ENCODE measurements at places on chromosomes 4 and X. TPM values are rescaled to one million over a fixed set of nuclear protein-coding genes. Genes with fewer than 3 reads are reported as not detected.

GAGE12F gene
- total RNA-seq, result 0.82 TPM

NHSL2 gene
- total RNA-seq, result 8.1 TPM

SCRG1 gene
- not detected for total RNA-seq

TCEAL1 gene
- total RNA-seq, result 4.9 TPM

VCX3B gene
- total RNA-seq, result not detected

TCEAL2 gene
- 15.6 TPM for total RNA-seq

ZNF518B gene
- total RNA-seq, result 16.7 TPM

XPNPEP2 gene
- 0.07 TPM for total RNA-seq

SPRY1 gene
- 107 TPM for total RNA-seq

NCAPG gene
- 61.9 TPM for total RNA-seq

DNA sequence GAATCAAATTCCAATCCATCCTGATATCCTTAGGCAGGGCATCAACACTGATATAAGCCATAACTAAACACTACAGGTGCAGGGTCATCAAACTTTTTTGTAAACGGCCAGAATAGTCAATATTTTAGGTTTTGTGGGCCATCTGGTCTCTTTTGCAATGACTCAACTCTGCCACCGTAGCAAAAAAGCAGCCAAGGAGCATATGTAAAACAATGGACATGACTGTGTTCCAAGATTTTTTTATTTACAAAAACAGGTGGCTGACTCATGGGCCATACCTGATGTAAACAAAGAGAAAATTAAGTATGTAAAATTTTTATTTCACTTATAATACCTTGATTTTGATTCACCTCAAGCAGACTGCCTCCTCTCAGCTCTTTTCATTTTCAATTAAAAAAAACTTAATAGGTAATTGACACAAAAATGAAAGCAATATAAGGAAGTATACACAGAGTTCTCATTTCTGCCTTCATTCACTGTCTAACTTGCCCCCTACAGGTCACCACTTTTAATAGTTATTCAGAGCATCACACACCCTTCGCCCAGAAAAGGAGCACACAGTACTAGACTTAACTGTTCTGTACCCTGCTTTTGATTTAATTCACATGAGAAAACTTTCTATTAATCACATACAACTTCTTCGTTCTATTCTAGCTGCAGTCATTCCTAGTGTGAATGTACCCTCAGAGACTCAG is 35.3 kb upstream of the GPM6B start:
- peaks cover 22% of the 10 kb centered on the region for H3K4me1 ChIP-seq
- peaks cover 2% of the 10 kb centered on the region for H3K36me3 ChIP-seq
- H3K4me3 ChIP-seq, result no peak overlapping the region
- no peak overlapping the region for H3K27ac ChIP-seq
- DNase-seq, result no peak
- H3K27me3 ChIP-seq, result no peaks in the 10 kb centered on the region

- H3K27me3 ChIP-seq, result peaks cover 2% of the 10 kb centered on the region
- no peak for DNase-seq
- peak overlapping the region; percentile 95 for H3K27ac ChIP-seq
- no peak overlapping the region for H3K4me3 ChIP-seq
These were observed 79.1 kb upstream of the RAPGEF2 start for GRCh38 chr4:159023741-159024140.

GRCh38 chr4:83716874-83717273 is 181.0 kb downstream of the GPAT3 start:
- no peak overlapping the region for H3K4me3 ChIP-seq
- no peak overlapping the region for H3K27ac ChIP-seq
- no peaks in the 10 kb centered on the region for H3K36me3 ChIP-seq
- H3K4me1 ChIP-seq, result peaks cover 13% of the 10 kb centered on the region
- no peaks in the 10 kb centered on the region for H3K27me3 ChIP-seq

DNA sequence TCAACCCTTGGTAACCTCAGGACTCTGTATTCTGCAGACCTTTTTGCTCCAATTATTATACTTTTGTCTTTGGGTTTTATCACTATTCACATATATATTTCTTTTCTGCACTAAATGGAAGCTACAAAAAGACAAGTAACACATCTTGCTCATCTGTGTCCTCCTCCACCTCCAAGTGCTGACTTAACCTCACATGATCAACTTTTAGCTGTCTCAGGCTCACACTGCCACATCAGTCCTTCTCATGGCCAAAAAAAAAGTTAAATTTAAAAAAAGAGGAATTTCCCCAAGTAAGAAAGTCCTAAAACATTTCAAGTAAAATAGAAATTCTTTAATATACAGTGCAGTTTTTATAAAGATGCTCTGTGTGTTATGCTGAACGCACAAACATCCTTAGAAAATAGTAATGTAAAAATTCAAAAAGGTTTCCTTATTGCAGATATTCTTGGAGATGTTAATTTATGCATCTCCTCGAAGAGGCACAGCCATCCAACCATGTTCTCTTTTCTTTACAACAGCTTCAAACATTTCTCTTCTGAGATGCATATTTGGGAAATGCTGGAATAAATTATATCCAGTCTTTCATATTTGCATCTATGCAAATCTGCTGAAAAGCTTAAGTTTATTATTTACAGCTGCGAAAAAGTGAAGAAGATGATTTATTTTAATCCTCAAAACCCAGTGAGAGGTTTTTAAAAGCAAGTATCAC is 37.6 kb downstream of the ARAP2 start:
- no peak for DNase-seq
- no peak overlapping the region for H3K27ac ChIP-seq
- no peaks in the 10 kb centered on the region for H3K36me3 ChIP-seq
- peaks cover 20% of the 10 kb centered on the region for H3K4me1 ChIP-seq
- H3K27me3 ChIP-seq, result no peaks in the 10 kb centered on the region

DNA sequence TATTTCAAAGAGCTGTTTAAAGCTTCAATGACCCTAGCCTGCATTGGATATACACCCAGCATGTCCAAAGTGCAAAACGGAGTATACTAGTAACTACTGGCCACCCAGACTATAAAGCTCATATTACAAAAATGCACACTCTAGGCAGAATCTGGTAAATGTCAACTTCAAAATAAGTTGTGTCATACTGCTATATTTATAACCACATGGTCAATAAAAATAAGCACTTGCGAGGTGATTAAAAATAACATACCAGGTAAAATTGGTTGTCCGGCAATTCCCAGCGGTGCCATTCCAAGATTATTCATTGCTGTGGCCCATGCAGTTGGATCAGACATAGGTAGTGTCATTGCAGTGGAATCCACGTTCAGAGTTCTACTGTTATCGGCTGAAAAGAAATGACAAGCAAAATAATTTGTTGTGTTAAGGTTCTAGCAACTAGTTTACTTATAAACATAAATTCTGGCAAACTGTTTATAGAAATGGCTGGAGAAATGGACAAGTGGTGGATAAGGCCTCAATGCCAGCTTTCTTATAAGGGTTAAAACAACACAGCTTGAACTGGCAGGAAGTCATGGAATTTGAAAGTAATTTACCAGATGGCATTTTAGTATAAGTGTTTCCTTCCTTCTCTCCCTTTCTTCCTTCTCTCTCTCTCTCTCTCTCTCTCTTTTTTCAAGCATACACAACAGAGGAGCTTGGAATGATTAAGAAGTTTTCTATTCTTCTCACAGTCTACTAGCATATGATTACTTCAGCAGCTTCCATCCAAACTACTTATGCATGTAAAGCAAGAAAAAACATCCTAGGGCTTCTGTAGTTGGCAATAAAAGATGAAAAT is 199.9 kb downstream of the ENOX2 start:
- no peaks in the 10 kb centered on the region for H3K27me3 ChIP-seq
- no peak overlapping the region for H3K4me3 ChIP-seq
- no peak overlapping the region for H3K27ac ChIP-seq
- no peaks in the 10 kb centered on the region for H3K36me3 ChIP-seq
- no peak for DNase-seq

GRCh38 chrX:50697691-50698090 is 116.3 kb downstream of the SHROOM4 start:
- no peak overlapping the region for H3K4me3 ChIP-seq
- H3K36me3 ChIP-seq, result no peaks in the 10 kb centered on the region
- no peak for DNase-seq
- peak overlapping the region; percentile 88 for H3K27ac ChIP-seq
- peaks cover 59% of the 10 kb centered on the region for H3K4me1 ChIP-seq
- no peaks in the 10 kb centered on the region for H3K27me3 ChIP-seq

- no peaks in the 10 kb centered on the region for H3K36me3 ChIP-seq
- no peak overlapping the region for H3K27ac ChIP-seq
- H3K4me3 ChIP-seq, result no peak overlapping the region
- DNase-seq, result no peak
- peaks cover 2% of the 10 kb centered on the region for H3K27me3 ChIP-seq
These were observed 195.3 kb downstream of the QDPR start for GRCh38 chr4:17316566-17316965.

- H3K4me1 ChIP-seq, result peaks cover 1% of the 10 kb centered on the region
- no peaks in the 10 kb centered on the region for H3K36me3 ChIP-seq
- no peak for DNase-seq
- H3K27me3 ChIP-seq, result peaks cover 3% of the 10 kb centered on the region
- H3K27ac ChIP-seq, result no peak overlapping the region
- H3K4me3 ChIP-seq, result no peak overlapping the region
These were observed 377.7 kb downstream of the PACRGL start for GRCh38 chr4:21077967-21078366.

DNA sequence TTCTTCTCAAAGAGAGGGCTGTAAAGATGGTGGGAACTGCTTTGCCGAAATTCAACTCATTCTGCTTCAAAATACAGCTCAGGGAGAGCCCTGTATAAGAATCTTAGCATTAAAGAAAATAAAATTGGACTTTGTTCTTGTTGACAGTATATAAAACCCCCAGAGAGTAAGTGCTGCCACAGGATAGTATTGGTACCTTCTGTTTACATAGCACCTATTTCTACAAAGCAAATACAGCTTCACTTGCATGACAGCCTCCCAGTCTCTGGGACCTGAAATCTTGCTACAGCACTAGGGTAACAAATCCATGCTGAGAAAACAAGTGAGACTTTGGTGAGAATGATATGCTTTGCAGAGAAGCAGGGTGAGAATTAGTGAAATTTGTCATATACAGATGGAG is 428.6 kb downstream of the ADGRL3 start:
- H3K36me3 ChIP-seq, result no peaks in the 10 kb centered on the region
- H3K4me3 ChIP-seq, result no peak overlapping the region
- H3K27me3 ChIP-seq, result no peaks in the 10 kb centered on the region
- peak overlapping the region; percentile 26 for H3K27ac ChIP-seq

- H3K4me1 ChIP-seq, result no peaks in the 10 kb centered on the region
- no peak overlapping the region for H3K4me3 ChIP-seq
- no peak overlapping the region for H3K27ac ChIP-seq
- no peaks in the 10 kb centered on the region for H3K27me3 ChIP-seq
- no peak for DNase-seq
- no peaks in the 10 kb centered on the region for H3K36me3 ChIP-seq
These were observed 72.8 kb upstream of the GABRA2 start for GRCh38 chr4:46462733-46463132.

DNA sequence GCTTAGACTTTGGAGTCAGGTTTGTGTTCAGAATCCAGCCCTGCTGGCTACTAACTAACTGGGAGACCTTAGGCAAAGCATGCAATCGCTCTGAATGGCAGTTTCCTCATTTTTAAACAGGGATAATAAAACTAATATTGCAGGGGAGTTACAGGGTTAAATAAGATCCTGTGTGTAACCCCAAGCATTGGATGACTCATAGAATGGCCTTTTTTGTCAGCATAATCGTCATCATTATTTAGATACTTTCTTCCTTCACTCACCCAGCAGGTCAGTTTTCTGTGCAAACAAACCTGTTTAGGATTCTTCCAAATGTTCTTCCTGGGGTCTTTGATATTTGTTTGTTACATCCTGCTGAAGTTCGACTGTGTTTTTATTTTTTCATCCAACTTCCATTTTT is 208.2 kb downstream of the EVC2 start:
- no peak overlapping the region for H3K27ac ChIP-seq
- H3K4me1 ChIP-seq, result peaks cover 2% of the 10 kb centered on the region
- DNase-seq, result no peak
- no peaks in the 10 kb centered on the region for H3K36me3 ChIP-seq
- no peak overlapping the region for H3K4me3 ChIP-seq
- no peaks in the 10 kb centered on the region for H3K27me3 ChIP-seq

- no peak for DNase-seq
- no peak overlapping the region for H3K27ac ChIP-seq
- no peaks in the 10 kb centered on the region for H3K36me3 ChIP-seq
- H3K4me1 ChIP-seq, result peaks cover 7% of the 10 kb centered on the region
- H3K4me3 ChIP-seq, result no peak overlapping the region
These were observed 87.6 kb downstream of the TEX13C start for GRCh38 chrX:125407314-125407713.

DNA sequence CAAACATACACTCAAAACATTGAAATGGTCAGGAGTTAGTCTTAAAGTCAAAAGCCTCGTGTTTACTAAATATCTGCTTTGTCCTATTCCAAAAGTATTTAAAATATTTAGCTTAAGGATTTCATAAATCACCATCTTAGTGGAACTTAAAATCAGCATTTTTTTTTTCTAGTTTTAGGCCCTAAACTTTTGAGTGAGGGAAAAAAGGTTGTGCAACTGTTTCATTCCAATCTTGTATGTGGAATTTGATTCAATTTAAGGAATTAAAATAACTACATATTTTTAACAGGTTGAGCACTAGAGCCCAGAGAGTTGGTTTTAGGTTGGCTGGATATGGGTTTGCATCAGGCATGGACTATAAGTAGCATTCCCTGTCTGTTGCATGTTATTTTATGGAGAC is 35.7 kb upstream of the ANK2 start:
- H3K4me1 ChIP-seq, result 0 out of 2 replicates have a peak, but pooled peaks cover 5% of the 10 kb centered on the region
- DNase-seq, result no peak
- no peaks in the 10 kb centered on the region for H3K27me3 ChIP-seq
- H3K27ac ChIP-seq, result no peak overlapping the region

GRCh38 chrX:134619838-134620237 is 38.4 kb downstream of the PLAC1 start:
- no peaks in the 10 kb centered on the region for H3K27me3 ChIP-seq
- H3K4me1 ChIP-seq, result peaks cover 18% of the 10 kb centered on the region
- no peak for DNase-seq
- H3K27ac ChIP-seq, result no peak overlapping the region
- no peaks in the 10 kb centered on the region for H3K36me3 ChIP-seq

DNA sequence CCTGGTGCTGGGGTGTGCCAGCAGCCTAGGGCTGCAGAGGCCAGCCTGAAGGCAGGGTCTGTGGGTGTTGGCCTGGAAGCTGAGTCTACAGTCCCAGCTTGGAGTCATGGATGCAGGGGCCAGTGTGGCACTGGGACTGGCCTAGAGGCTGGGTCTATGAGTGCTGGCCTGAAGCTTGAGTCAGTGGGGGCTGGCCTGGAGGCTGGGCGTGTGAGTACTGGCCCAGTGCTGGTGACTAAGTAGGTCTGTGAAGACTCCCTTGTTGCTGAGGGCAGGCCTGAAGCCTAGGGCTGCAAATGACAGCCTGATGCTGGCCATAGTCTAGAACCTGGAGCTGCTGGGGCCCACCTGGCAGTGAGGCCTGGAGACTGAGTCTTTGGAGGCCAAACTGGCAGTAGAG is 31.3 kb upstream of the ALG13 start:
- no peak for DNase-seq
- H3K4me1 ChIP-seq, result peaks cover 4% of the 10 kb centered on the region
- H3K4me3 ChIP-seq, result no peak overlapping the region
- H3K27me3 ChIP-seq, result peaks cover 3% of the 10 kb centered on the region

GRCh38 chr4:67109276-67109675 is 436.0 kb downstream of the CENPC start:
- H3K36me3 ChIP-seq, result no peaks in the 10 kb centered on the region
- DNase-seq, result no peak
- no peak overlapping the region for H3K4me3 ChIP-seq
- peaks cover under 1% of the 10 kb centered on the region for H3K4me1 ChIP-seq
